ENCODE measurements at places on chromosomes 16 and 17.

DNA sequence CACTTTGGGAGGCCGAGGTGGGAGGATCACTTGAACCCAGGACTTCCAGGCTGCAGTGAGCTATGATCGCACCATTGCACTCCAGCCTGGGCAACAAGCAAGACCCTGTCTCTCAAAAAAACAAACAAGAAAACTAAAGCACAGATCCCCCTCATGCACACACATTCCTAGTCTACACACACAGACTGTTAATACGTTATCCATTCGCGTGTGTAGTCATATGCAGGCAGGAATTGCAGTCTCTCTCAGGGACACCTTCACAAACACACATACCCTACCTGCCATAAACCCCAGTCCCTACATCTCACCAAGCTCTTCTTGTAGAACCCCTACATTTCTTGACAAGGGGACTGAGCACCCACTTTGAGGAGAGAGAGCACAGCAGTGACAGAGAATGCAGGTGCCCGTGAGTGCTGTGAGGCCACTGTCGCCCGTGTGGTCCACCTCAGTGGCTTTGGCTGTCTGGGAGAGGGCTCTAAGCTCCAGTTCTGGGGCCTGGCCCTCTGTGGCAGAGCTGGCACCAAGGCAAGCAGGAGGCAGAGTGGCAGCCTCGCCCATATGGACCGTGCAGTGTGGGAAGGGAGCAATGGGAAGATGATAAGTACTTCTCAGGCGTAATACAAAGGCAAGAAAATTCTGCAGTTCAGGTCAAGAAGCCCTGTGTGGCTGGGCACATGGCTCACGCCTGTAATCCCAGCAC lies 59.0 kb upstream of the RPH3AL start:
- DNase-seq = no peak

DNA sequence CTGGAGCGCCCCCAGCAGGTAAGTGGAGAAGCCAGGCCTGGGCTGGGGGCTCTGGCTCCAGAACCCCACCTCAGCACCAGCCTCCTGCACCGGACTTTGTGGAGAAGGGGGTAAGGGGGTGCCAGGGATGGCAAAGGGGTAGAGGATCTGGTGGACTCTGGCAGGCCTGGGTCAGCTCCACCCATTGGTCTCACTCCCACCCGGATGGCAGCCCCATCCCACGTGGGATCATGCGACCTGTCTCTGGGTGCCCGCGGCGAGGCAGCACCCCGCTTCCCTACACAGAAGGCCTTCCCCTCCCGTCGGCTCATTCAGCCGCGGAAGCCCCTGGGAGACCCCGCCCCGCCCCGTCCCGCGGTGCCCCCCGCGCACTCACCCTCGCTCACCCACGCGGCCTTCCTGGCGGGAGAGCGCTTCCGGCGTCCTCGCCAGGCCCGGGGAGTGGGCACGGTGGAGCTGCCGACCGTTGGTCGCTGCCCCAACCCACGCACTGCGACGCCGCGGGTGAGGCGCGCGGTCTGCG lies 498 bp upstream of the PLEKHG4 start:
- peak; percentile 69 for DNase-seq

DNA sequence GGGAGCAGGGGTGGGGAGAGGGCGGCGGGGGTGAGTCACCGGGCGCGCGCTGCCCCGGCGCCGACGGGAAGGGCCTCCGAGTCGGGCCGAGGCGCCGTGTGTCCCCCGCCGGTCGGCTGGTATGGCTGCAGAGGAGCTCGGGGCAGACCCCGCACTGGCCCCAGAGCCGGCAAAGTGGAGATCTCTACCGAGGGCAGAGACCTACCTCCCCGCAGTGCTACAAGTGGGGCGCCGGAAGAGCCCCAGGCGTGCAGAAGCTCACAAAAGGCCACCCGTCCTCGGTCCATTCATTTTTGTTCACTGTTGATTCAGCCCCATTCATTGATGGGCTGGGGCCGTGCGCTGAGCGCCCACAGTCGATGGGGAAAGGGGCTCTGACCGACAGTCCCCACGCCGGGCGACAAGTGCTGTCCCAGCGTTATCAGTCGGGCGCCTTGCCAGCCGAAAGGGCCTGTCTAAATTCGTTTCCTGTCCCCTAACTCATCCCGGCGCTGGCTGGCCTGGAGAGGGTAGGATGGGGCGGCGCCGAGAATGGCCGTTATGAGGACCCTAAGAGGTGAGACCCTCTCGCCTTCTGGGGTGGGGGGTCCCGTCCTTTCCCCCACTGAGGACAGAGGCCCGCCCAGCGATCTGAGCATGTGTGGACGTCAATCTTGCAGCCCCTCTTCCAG lies 709 bp upstream of the ENO3 start:
- DNase-seq = peak; percentile 44

GRCh38 chr17:13311306-13311705 lies 290.4 kb downstream of the HS3ST3A1 start:
- no peak for DNase-seq

DNA sequence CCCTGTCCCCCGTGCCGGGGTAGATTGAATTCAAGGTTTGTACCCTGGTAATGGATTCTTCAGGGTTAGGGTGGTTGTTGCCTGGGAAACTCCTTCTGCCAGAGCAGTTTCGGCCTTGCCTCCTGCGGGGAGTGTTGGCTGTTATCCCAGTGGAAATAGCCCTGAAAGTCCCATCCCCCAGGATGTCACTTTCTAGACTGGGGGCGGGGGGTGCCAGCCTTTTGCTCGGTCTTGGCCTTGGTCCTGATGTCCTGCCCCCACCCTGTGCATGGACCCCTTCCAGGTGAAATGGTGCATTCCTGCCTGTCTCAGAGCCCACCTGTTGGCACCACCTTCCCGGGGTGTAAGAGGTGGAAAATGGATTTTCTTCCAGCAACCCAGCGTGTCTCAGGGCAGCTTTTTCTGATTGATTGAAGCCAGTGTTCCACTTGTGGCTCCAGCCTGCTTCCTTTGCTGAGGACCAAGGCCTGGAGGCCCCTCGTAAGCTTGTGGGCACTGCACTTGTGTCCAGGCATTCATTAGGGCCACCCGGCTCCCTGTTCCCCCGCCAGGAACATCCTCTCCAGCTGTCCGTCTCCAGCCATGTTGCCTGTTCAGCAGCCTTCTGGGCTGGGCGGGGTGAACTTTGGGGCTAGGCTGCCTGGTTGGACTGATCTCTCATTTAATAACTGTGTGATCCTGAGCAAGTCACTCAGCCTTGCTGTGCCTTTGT lies 25.6 kb downstream of the MGAT5B start:
- DNase-seq = no peak

GRCh38 chr16:50537533-50538290 lies 10.5 kb upstream of the NKD1 start:
- DNase-seq = no peak

- DNase-seq = peak; percentile 62
Observed at GRCh38 chr16:24670623-24671454, 58.6 kb upstream of the TNRC6A start.

- DNase-seq = no peak
Observed at GRCh38 chr17:78974635-78975591, 4.8 kb downstream of the LGALS3BP start.

- no peak for DNase-seq
Observed at GRCh38 chr16:88497561-88498462, 44.7 kb downstream of the ZFPM1 start.

- DNase-seq = peak; percentile 32
Observed at GRCh38 chr17:78839235-78839761, 1.3 kb downstream of the USP36 start.

- DNase-seq = no peak
Observed at GRCh38 chr16:17777408-17777863, 306.7 kb upstream of the XYLT1 start.

- DNase-seq = peak; percentile 52
Observed at GRCh38 chr17:39026980-39027451, 59.8 kb upstream of the FBXO47 start.

Data from activated naive CD4-positive, alpha-beta T cell treated with anti-CD3 and anti-CD28 coated beads for 36 hours (primary cell).